ENCODE measurements at places on chromosomes 7 and 10.

GRCh38 chr10:89695307-89695706, 6.1 kb upstream of the KIF20B start:
- no peak for DNase-seq

- no peak for DNase-seq
These were observed 343.9 kb downstream of the BMPER start for GRCh38 chr7:34249192-34249591.

DNA sequence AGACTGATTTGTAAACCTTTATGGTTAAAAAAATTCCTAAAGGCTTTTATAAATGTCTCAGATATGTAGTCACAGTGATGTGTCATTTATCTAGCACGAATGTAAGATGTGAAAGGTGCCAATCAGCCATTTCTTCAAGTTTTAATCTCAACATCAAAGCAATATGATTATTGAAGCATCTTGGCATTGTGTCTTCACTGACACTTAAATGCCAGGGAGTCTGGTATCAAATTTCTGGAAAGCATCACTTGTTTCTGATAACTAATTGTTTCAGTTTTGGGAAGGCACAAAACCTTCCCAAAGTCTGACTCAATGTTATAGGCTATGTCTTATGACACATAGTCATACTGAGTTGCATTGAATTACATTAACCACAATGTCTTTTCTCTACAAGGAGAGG, 492.0 kb upstream of the CNTNAP2 start:
- DNase-seq = no peak

DNA sequence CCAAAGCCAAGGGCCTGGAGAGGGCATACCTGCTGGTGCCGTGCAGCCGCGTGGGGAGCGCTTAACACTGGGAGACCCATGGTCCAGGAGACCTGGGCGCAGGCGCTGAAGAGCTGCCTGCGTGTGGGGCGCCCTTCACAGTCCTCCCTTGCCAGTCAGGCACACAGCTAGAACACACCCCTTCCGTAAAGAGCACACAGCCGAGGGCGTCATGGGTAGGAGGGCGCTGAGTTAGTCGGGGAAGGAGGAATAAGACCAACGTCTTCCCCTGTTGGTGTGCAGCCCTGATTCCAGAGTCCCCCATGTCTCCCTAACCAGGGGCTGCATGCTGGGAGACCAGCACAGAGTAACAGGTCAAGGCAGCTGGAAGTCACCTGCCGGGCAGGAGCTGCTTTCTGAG, 273.9 kb downstream of the USP6NL start:
- DNase-seq = no peak

DNA sequence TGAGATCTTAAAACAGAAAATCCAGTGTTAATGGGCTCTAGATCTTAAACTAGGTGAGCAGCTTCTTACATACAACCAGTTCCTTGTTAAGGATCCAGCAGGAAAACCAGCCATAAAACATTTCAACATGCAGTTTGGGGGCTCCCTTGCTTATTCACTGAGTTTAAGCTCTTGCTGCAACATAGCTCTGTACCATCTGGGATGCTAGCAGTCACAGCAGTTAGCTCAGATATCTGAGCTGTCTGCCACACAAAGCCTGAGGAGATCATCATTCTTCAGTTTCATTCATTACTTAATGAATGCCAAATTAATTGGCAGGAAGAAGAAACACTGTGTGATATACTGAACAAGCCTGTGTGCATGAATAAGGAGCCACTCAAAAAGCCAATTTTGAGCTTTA, 62.8 kb downstream of the PODXL start:
- DNase-seq = no peak

GRCh38 chr7:88217675-88218428, 2.0 kb downstream of the SRI start:
- DNase-seq = no peak

GRCh38 chr7:55588379-55588699, 16.0 kb upstream of the VOPP1 start:
- no peak for DNase-seq

- DNase-seq = no peak
These were observed 18.7 kb upstream of the FOXK1 start for GRCh38 chr7:4663239-4664018.

- no peak for DNase-seq
These were observed 128.4 kb downstream of the ABCA13 start for GRCh38 chr7:48299580-48300169.

GRCh38 chr7:38909870-38910269, 879 bp upstream of the VPS41 start:
- no peak for DNase-seq

DNA sequence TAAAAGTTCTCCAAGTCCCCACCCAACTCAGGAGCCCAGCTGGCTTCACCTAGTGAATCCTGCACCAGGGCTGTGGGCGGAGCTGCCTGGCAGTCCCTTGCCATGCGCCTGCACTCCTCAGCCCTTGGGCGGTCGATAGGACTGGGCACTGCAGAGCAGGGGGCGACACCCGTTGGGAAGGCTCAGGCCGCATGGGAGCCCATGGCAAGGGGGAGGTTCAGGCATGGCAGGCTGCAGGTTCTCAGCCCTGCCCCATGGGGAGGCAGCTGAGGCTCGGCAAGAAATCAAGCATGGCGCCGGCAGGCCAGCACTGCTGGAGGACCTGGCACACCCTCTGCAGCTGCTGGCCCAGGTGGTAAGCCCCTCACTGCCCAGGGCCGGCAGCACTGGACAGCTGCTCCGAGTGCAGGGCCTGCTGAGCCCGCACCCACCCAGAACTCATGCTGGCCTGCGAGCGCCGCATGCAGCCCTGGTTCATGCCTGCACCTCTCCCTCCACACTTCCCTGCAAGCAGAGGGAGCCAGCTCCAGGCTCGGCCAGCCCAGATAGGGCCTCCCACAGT, 149.9 kb downstream of the ANKRD30A start:
- DNase-seq = no peak

- no peak for DNase-seq
These were observed 3.4 kb downstream of the AOC1 start for GRCh38 chr7:150855476-150856302.

DNA sequence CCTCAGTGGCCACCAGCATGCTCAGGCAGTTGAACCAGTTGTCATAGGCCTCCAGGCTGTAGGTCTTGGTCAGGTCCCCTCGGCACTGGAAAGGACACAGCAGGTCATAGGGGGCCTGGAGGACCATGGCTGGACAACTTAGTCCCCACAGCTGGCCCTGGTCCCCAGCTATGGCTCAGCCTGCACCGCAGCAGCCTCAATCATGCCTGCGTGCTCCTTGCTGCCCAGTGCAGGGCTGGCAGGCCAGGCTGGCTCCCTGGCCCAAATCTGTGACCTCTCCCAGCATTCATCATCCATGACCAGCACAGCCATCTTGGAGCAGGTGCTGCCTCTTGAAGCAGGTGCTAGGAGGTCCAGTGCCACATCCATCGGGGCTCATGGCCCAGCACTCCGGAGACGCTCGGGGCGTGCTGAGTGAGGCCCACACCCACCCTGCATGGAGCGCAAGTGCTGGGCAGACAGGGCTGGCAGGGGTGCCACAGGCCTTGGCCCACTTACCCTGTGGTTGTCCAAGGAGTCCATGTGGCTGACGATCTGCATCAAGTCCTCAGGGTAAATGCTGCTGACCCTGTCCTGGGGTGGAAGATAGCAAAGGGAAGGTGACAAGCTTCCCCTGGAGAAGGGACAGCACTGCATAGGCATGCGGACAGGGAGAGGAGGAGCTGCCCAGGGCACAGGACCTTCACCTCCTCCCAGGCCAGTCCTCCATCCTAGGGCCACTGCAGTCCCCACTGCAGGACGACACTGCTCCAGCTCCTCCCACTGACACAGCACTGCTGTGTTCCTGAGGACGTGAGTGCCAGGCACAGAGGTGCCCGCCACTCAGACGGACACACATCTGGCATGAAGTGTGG, 61.7 kb downstream of the CSGALNACT2 start:
- no peak for DNase-seq

GRCh38 chr10:80489371-80490112, 35.4 kb downstream of the TSPAN14 start:
- no peak for DNase-seq

- no peak for DNase-seq
These were observed 15.6 kb downstream of the ELN start for GRCh38 chr7:74043523-74043951.

GRCh38 chr10:70634011-70634410, 31.5 kb upstream of the PRF1 start:
- no peak for DNase-seq

DNA sequence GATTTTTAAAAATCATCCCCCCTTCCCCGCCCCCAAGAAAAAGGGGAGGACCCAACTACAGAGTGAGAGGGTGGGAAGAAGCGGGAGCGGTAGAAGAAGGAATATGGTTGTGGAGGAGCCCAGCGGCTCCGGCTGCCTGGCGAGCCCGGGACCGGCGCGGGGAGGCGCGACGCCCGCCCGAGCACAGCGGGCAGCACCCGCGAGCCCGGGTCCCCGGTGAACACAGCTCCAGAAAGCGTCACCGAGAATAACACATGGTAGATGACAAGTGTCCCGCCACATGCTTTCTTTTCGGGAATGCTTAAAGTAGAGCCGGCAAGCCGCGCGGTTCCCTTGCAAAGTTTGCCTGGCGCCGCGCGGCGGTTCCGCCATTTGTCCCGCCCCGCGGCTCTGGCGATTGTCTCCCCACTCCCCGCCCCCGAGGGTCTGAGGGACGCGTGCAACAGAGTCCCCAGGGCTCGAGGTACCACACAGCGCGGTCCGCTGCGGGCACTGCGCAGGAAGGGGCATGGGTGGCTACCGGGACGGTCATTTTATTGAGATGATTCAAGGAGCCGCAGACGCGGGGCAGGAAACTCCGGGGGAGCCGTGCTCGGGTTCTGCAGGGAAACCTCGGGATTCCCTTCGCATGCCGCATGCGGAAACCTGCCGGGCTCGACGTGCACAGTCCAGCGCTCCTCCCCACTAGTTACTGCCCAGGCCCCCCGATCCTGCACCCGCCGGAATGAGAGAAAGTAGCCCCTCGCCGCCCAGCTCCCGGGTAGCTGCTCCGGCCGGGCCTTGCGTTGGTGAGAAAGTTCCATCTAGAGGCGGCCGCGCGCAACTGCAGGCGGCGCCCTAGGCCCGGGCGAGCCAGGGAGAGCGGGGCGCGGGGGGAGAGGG, 781 bp upstream of the GRM8 start:
- DNase-seq = peak; percentile 36

DNA sequence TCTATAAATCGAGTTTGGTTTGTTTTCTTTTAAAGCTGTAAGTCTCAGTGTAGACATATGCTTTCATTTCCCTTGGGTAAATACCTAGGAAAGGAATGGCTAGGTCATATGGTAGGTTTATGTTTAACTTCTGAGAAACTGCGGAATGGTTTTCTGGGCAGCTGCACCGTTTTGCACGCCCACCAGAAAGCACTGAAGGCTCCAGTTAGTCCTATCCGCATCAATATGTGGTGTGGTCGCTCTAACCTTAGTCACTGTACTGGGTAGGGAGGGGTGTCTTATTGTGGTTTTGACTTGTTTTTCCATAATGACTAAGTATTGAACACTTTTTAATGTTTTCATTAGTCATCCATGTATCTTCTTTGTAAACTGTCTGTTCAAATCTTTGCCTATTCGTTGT, 279.5 kb upstream of the AKR1E2 start:
- DNase-seq = no peak

GRCh38 chr10:22853906-22854447, 73.9 kb upstream of the ARMC3 start:
- DNase-seq = no peak

DNA sequence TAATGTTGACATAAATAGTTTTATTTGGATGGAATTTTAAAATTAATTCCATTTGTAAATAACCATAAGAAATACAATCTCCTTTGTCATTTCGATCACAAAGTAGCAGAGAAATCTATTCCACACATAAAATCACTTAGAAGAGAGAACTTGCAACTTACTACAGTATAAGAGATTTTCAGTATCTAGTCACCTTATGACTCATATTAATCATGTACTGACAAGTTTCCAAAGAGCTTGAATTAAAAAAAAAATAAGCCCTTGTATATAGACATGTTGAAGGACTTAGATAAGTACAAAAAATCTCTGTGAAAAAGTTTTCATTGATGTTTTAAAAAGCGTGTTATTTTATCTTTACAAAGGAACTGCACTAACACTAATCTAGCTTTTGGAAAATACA, 207.1 kb upstream of the ETV1 start:
- no peak for DNase-seq

DNA sequence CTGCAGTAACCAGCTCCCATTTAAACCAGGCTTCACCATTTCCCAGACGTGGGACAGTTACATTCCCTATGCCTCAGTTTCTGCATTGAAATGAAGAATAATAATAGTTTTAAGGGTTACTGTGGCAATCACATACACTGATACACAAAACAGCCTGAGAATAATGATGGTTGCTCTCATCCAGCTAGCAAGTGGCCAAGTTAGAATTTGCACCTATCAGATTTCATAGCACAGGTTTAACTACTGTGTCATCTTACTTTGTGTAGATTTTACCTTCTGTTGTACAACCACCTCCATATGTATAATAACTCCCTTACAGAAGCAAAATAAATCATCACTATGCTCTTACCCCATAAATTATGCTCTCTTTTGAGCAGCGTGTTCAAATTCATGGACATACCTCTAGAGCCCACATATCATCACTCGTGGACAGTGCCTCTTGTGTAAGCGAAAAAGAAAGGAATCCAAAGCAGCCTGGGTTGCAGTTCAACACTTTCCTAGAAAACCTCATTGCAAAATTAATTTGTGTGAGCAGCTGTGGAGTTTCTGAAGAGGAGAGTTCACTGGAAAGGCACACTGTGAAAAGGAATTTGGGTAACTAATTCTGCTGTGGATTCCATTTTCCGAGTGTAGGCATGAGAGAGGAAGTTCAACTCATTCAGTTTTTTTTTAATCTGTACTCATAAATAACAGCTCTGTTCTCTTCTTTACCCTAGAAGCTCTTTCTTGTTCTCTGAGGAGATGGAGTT, 492.5 kb downstream of the ARL4A start:
- DNase-seq = no peak

DNA sequence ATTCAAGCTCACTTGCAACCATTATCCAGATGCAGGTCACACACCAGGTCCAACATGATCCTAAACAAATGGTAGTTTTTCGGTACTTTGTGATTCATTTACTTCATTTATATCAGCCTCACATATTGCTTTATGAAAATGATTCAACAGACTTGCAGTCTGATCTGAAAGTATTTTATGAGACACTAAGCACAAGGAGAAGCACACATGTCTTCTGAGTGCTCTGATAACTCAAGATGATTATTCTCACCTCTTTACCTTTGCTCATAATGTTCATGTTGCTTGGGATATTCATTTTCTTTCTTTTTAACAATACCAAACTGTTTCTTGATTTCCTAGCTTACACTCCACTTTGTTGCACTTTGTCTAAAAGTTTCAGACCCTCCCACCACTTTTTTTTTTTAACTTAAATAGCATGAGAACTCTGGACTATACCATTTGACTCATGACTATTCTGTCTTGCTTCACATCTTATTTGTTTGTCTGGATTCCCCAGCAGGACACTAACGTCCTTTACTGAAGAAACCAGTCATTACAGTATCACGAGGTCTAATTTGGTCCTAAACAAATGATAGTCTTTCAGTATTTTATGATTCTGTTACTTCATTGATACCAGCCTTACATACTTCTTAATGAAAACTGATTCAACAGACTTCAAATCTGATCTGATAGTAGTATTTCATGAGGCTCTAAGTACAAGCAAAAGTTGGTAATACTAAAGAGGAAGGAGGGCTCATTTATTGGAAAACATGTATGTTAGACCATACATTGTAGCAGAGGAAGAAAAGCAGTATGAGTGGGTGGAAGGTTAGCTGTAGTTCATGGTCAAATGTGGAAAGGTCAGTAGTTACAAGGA, 171.8 kb upstream of the AHR start:
- no peak for DNase-seq
